ENCODE measurements at places on chromosomes 2 and 18. TPM values are rescaled to one million over a fixed set of nuclear protein-coding genes. Genes with fewer than 3 reads are reported as not detected.

Gene DPP10
- total RNA-seq, result 10.5 TPM

Gene TMEFF2
- total RNA-seq, result not detected

Gene CFAP210
- total RNA-seq, result not detected

Gene INHA
- total RNA-seq, result not detected

Gene GPR35
- total RNA-seq, result 21.9 TPM

Gene CXCR1
- total RNA-seq, result not detected

Gene NMUR1
- total RNA-seq, result not detected

Gene IL36B
- total RNA-seq, result not detected

Gene ROCK1
- 61.1 TPM for total RNA-seq

Gene SIGLEC15
- not detected for total RNA-seq

Gene ANO7
- 4.6 TPM for total RNA-seq

Gene ABCG5
- not detected for total RNA-seq

Gene THSD7B
- total RNA-seq, result not detected

Gene LOXHD1
- not detected for total RNA-seq

Gene INHBB
- 0.37 TPM for total RNA-seq

Gene SERPINB10
- not detected for total RNA-seq

Gene POMC
- total RNA-seq, result 0.92 TPM

Gene REG1A
- not detected for total RNA-seq

Gene CDH20
- total RNA-seq, result 1.5 TPM

Gene GALNT5
- 18.0 TPM for total RNA-seq

Gene NEB
- 1.3 TPM for total RNA-seq

Gene SLC23A3
- 0.92 TPM for total RNA-seq

Gene IL1RL1
- 61.7 TPM for total RNA-seq

Gene ZFP36L2
- 109 TPM for total RNA-seq

Gene FRZB
- 13.6 TPM for total RNA-seq

Gene HOXD3
- 11.0 TPM for total RNA-seq

Gene GATA6
- total RNA-seq, result 180 TPM

Gene EML6
- total RNA-seq, result 10.1 TPM

Gene DUSP19
- total RNA-seq, result 5.3 TPM

Gene NLRC4
- not detected for total RNA-seq

Gene FAM237A
- total RNA-seq, result not detected

Gene CABYR
- 4.7 TPM for total RNA-seq

Gene ASPRV1
- total RNA-seq, result 2.0 TPM
